ENCODE measurements at places on chromosomes 7 and 10. TPM values are rescaled to one million over a fixed set of nuclear protein-coding genes. Genes with fewer than 3 reads are reported as not detected.

Gene ZNF117
- total RNA-seq = 10.7 TPM

GRCh38 chr10:70616761-70617160, 14.2 kb upstream of the PRF1 start:
- no peak for DNase-seq

- DNase-seq = peak; percentile 84
Measured at GRCh38 chr7:157851501-157852067, 514.8 kb downstream of the DNAJB6 start.

Gene NPY4R2
- total RNA-seq = not detected

- no peak for DNase-seq
Measured at GRCh38 chr10:116840389-116841075, 8.8 kb upstream of the ENO4 start.

DNA sequence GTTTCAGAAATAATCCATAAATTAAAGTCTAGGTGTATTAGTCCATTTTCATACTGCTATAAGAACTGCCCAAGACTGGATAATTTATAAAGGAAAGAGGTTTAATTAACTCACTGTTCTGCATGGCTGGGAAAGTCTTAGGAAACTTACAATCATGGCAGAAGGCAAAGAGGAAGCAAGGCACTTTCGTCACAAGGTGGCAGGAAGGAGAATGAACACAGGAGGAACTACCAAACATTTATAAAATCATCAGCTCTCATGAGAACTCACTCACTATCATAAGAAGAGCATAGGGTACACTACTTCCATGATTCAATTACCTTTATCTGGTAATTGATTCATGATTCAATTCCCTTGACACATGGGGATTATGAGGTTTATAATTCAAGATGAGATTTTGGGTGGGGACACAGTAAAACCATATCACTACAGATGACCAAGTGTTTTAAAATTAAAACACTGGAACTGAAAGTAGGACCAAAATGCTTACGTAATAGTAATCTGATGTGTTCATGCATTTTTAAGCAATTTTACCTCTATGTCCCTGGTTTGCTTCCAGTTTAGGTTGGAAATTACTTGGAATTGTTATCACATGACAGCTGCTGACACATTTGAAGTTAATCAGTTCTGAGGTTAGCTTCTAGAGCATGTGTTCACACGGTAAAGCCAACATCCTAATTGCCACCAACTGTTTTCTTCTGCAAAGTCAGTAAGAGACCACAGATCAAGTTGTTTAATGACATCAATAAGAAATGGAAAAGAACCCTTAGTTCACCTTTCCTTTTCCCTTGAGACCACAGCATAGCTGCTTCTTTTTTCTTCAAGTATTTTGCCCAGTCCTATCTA, 48.4 kb upstream of the SEMA3C start:
- no peak for DNase-seq

Gene DGKI
- total RNA-seq = 0.34 TPM

Gene CYP3A7
- total RNA-seq = 1.1 TPM

Gene PHYHIPL
- not detected for total RNA-seq

DNA sequence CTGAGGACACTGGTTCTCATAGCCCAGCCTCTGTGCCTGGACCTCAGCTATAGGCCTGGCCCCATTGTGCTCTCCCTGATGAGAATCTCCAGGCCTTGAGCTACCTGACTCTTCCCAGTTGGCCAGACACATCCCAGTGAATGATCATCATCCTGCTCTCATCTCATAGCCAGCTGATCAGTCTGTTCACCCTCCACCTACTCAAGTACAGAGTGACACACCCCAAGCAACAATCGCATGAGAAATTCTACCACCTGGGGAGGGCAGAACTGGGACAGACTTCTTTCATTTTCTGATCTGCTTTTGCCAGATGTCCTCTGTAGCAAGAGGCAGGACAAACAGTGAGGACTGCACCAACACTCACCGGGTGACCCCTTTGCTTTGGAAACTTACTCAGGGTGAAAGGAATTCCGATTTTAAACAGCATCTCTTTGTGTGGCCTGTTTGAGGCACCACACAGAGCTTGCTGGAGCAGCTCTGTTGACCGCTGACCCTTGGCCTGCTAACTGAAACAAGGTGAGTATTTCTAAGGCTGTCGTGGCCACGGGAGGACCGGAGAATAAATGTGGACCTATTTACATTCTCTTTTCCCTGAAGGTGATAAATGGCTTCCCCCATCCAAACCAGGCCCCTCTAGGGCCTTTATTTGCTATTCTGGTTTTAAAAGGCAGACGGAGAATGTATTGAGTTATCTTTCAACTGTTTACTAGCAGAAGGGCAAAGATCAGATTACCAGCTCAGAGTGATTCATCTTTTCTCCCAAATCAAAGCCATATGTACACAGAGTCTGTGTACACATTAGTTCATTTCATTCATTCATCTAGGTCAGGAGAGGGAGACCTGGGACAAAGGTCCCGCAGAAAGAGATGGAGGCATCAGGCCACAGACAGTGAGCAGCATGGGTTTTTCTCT, 181.4 kb upstream of the TNS3 start:
- DNase-seq = no peak

Gene CYP2C19
- total RNA-seq = not detected

DNA sequence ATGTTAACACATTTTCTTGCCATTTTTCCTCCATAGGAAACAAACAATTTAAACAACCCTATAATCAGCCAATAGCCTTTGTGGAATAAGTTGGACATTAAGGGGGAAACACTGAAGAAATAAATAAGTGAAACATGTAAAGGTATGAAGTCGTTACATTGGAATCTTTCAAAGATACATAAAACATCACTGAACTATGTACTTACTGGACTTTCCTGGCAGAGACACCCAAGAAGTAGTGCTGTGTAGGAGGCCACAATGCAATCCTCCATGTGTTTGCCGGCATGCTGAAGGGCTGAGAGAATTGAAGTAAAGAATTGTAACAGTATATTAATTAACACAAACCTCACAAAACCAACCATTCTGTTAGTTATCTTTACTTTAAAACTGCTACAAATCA, 76.5 kb upstream of the GRID1 start:
- DNase-seq = no peak

Gene TRIM74
- total RNA-seq = 0.60 TPM

DNA sequence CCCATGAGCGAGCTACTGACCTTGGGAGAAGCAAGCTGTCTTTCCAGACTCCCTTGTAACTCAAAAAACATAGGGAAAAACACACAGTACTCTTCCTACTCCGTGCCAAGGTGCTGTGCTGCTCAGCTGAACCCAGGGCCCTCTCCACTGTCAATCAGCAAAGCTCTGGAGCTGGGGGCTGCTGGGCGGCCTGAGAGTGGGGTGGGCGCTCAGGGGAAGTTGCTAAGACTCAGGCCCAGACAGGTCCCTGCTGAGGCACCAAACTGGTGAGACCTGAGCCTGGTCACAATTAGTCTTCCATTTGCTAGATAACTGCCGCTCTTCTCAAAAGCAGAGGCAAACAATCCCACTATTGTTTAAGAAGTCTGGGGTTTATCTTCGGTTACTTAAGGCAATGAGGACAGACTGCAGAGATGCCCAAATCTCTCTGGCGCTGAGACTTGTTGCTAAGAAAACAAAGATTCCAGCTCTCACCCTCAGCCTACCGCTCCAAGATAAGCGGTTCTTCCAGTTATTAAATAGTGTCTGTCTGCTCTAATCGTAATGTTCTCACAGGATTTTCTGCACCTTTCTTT, 22.0 kb downstream of the STEAP1B start:
- peak; percentile 33 for DNase-seq

DNA sequence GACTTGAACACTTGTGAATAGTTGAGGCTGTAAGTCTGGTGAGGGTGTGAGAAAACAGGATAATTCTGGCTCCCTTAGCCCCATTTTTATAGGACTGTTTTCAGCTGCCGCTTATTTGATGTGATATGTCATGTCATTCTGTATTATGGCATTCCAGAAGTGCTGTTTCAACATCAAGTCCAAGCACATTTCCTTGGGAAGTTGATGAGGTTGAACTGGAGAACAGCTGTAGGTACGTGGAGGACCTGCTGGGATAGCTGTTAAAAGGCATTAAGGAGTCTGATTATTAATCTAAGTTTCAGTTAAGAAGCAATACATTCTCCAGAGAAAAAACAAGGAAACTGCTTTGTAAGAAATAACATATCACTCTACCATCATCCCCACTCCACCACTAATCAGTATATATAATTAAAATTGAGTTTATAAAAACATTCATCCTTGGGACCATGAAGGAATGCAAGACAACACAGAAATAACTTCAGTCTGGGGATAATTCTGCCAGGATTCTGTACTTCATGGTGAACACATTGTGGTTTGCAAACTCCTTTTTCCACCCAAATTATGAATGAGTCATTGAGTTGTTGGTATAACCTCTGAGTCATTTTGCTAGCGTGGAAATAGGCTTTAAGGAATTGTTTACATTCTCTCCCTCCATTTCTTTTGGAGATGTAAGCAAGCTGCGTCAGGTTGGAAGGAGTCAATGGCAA, 39.9 kb upstream of the TMEM229A start:
- DNase-seq = no peak

Gene AKR1D1
- total RNA-seq = not detected

DNA sequence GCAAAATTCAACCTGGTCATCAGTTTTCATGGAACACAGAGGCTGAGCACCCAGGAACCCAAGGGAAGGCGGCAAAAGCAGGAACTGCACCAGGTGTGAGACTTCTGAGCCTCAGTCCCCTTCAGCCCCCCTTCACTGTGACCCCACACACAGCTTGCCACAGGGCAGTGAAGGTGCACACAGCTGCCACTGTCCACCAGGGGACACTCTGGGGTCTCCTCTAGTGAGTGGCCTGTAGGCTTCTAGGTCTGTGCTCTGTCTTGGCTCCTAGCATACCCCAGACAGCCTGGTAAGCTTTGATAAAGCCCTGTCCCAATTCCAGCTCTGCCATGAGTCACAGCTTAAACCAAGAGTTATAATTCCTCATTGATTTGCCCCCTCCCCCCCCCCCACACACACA, 12.1 kb downstream of the KCNH2 start:
- no peak for DNase-seq

DNA sequence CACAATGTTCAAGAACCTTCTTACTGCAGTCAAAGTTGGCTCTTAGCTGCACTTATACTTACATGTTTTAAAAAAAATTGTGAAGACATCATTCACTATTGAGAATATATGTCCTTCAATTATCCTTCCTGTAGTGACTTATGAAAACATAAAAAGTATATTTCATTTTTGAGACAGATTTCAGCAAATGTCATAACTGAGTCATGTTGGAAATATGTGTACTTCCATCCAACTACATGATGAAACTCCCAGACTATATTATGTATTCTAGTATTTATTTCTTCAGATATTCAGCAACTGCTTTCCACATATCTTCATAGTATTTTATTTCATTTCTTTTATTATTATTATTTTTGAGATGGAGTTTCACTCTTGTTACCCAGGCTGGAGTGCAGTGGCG, 160.2 kb downstream of the ARHGAP12 start:
- DNase-seq = no peak

Gene RBP3
- not detected for total RNA-seq

Gene TSPAN15
- total RNA-seq = 59.7 TPM

DNA sequence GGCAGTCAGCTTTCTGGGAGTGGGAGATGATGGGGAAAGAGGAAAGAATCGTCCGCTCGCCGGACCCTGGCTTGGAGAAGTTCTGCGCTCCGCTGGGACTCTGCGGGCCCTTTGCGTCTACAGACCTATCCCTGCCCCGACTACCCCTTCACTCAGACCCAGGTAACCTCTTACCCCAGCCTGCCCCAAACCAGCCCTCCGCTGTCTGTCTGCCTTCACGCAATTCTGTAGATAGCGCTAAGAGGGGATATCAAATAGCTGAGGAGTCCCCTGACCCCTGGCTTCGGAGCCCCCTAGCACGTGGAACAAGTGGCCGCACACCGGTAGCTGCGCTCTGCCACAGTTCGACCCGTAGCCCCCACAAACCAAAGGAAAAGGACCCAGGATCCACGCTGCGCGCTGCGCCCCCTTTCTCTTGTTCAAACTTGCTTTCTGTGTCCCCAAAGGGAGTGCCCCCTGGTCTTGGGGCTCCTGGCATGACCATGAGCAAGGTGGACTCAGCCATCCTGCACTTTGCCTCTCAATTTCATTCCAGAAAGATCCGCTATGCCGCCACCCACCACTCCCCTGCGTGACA, 7.0 kb downstream of the HOXA4 start:
- no peak for DNase-seq

Gene LIPK
- total RNA-seq = not detected

DNA sequence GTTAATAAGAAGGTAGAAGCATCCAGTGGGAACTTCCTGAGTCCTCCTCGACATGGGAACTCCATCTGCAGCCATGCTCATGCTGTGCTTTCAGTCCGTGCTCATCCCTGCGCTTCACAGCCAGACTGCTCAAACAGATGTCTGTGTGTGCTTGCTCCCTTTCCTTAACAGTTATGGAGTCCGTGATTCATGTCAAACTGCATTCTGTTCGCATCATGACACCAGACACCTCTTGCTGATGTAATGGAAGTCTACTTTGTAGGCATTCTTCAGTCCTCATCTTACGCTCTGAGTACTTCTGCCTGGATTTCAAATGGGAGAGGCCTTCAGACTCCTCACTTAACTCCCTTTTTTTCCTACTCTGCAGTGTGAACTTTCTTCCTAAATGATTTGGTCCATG, 304.9 kb downstream of the SUGCT start:
- DNase-seq = no peak

Gene DGKB
- 0.30 TPM for total RNA-seq

Gene PIK3CG
- 7.1 TPM for total RNA-seq

GRCh38 chr10:3906511-3907111, 121.6 kb upstream of the KLF6 start:
- DNase-seq = no peak

DNA sequence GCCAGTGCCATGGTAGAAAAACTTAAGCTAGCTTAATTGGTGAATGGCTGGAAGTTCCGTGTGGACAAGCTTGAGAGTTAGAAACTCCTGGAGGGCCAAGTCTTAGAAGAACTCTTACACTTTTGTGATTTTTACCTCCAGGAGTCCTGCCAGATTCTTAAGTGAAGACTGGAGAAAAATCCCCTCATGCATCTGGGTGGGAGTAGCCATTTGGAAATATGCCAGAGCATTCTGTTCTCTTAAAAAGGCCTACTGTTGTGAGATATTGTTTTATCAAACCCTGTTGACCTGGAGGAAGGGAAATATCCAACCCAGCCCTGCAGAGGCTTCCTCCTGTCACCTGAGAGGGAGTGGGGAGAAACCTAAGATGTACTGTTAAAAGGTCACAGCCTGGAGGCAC, 17.6 kb upstream of the MCM10 start:
- DNase-seq = no peak

GRCh38 chr7:135199439-135199838, 11.9 kb downstream of the WDR91 start:
- no peak for DNase-seq

Gene ZNF804B
- total RNA-seq = not detected

DNA sequence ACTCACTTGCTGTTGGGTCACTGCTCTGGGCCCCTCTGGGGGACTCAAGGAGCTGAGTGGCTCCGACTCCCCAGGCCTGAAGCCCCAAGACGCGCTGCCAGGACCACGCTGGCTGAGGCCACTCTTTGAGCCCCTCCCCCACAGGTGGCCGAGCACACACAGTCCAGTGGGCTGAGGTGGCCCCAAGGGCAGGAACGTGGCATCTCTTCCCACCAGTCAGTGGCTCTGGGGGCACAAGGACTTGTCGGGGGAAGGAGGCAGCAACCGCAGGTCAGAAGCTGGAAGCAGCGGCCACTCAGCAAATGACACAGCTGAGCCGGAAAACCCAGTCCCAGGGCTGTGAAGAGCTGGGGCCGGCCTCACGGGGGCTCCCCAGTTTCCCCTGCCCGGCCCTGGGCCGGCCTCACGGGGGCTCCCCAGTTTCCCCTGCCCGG, 24.1 kb downstream of the GRIFIN start:
- DNase-seq = peak; percentile 44

GRCh38 chr7:81410471-81411117, 359.3 kb downstream of the HGF start:
- DNase-seq = no peak

GRCh38 chr7:116630357-116630756, 41.6 kb upstream of the MET start:
- no peak for DNase-seq

Gene GIMAP2
- total RNA-seq = 23.0 TPM

Gene FAM24B
- 2.5 TPM for total RNA-seq
